Body of pancreas (tissue), 4 donors: ENCODE measurements at places on chromosomes 6 and 20. TPM values are rescaled to one million over a fixed set of nuclear protein-coding genes. Genes with fewer than 3 reads are reported as not detected.
A peak's percentile ranks its signal among the peaks of the same experiment; 100 is the strongest.

VIP gene
- not detected for total RNA-seq

DNA sequence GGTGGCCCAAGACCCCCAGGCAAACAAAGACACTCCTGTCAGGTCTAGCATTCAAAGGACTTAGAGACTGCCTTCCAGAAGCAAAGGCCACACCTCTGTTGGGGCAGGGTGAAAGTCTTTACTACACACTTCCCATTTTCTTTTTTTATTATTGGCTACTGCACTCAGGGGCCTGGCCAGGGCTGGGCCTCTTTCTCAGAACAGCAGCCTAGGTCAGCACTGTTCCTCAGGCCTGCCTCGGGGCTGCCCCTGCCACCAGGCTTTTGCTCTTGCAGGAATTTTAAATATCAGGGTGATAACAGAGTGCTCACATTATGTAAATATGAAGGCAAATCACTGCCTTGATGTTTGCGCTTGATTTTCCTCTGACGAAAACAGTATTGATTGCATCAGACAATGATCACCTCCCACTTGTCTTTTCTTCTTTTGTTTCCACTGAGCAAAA is 18.5 kb downstream of the GSTA4 start:
- no peak for DNase-seq

- no peak for DNase-seq
Measured at GRCh38 chr6:157177731-157178336, 145.5 kb downstream of the TMEM242 start.

DNA sequence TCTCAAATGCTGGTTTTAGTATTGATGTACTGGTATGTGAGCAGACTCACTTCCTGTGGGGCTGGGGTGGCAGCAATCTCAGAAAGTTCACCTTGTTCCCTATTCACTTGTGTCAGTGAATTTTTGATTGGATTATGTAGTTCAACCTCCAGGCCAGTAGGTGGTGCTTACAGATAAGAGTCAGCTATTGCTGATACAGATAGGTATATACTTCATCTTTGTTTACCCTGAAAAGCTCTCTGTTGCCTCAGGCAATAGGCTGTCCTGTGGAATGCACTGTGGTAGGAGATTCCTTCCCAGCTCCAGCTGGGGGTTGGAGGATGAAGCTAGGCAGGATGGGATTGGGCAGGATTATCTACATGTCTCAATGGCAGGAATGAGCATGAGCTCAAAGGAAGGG is 851.2 kb upstream of the EYS start:
- no peak for DNase-seq

DNA sequence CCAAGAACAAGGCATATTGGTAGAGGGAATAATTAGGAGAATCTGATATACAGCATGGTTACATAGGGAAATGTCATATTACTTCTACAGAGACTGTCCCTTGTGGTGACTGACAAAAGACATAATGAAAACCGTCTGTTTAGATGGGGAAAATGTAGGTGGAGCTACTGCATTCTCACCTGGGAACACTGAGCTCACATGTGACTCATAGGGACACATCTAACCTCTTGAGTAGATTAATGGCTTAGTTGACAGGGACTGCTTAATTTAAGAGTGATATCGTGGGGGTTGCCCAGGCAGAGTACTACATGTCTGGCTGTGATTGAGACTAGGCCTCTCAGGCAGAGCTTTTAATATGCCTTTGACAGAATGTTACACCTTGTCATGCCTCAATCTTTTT is 235.3 kb upstream of the ZFP64 start:
- DNase-seq = no peak

DNA sequence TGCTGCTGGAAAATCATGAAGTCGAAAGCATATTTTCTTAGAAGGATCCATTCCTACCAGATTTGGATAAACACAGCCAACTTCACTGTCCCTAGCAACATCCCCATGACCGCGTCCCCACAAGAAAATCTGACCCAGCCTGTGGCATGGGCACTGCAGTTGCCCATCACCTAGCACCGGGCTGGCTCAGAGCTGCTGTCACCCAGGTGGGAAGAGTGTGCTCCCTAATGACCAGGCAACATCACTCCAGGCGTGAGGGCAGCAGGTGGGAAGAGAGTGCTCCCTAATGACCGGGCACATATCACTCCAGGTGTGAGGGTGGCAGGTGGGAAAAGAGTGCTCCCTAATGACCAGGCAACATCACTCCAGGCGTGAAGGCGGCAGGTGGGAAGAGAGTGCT is 238.0 kb downstream of the TBXT start:
- no peak for DNase-seq

WFDC2 gene
- total RNA-seq = 11.9 TPM

CTCFL gene
- total RNA-seq = not detected

PSMF1 gene
- total RNA-seq = 32.9 TPM

- no peak for DNase-seq
Measured at GRCh38 chr6:1013656-1014430, 298.1 kb upstream of the FOXQ1 start.

DNA sequence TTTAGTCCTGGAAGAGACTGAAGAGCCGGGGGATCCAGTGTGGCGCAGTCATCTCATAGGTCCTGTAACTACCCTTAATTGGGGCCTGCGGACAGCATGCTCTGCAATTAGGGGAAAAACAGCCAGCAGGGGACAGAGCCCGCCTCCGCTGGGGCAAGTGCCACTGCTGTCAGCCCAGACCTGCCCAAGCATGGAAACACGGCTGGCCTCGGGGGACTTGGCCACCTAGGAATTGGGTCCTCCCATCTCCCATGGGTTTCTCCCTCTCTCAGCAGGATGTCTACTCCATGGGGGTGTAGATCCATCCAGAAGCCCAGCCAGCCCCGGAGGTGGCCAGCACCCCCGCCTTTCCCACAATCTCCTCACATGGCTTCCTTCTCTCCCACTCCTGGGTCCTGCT is 3.6 kb downstream of the GHRH start:
- no peak for DNase-seq

DNA sequence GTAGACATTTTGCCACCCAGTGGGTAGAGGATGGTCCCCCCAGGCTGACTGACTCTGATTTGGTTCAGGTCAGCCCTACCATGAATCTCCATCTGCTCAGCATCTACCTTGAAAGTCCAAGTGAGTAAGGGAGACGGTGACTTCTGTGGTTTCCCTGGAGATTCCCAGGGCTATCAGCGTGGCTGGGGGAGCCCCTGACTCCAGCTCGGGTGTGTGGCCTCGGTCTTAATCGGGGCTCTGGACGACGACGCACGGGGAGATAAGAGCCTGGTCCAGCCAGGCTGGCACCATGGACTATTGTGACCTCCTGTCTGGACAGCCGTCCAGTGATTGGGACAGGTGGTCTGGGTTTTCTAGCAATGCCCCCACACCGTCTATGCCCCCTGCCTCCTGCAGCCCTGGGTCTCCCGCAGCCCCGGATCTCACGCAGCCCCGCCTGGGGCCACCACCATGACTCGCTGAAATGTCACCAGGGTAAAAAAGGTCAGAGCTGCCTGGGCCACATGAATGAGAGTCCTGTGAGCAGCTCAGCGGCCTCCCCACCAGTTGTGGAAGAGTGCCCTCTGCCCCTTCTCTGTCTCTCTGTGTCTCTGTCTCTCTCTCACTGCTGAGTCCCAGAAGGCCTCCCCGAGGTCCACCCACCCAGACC is 47.1 kb upstream of the GATA5 start:
- DNase-seq = no peak

DNA sequence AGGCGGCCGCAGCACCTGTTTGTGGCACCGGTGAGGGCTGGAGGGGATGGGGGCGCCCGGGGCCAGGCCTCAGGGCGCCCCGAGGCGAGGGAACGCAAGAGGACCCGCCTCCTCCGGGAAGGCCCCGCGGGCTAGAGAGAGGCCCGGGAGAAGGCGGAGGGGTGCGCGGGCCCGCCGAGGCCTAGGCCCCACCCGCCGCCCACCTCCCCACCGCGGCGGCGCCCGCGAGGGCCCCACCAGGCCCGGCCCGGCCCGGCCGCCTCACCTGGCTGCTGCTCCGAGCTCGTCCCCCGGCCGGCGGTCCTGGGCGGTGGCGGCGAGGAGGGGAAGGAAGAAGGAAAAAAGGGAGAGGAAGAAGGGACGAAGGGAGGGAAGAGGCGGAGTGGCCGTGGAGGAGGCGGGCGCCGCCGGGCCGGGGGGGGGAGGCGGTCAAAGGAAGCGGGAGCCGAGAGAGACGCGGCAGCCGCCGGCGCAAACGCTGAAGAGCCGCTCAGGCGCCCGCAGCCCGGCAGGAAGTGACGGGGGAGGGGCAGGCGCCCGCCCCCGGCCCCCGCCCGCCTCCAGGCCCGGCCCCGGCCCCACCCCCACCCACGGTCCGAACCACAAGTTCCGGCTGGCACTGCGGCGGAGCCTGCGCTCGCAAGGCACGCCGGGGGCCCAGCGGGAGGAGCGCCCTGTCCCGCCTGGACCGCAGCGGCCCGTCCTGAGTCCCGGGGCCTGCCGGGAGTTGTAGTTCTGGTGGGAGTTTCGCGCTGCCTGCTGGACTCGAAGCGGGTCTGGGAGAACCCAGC is at the start of gene STAU1:
Gene STAU1, minus strand, starts transcription at position 484 of the 791 bp plus-strand sequence. CDS start 22,133 bp downstream, outside the sequence.
- DNase-seq = peak; percentile 97

PRSS16 gene
- 43.8 TPM for total RNA-seq

GRCh38 chr6:140002396-140003022 is 628.1 kb upstream of the CITED2 start:
- no peak for DNase-seq

DNA sequence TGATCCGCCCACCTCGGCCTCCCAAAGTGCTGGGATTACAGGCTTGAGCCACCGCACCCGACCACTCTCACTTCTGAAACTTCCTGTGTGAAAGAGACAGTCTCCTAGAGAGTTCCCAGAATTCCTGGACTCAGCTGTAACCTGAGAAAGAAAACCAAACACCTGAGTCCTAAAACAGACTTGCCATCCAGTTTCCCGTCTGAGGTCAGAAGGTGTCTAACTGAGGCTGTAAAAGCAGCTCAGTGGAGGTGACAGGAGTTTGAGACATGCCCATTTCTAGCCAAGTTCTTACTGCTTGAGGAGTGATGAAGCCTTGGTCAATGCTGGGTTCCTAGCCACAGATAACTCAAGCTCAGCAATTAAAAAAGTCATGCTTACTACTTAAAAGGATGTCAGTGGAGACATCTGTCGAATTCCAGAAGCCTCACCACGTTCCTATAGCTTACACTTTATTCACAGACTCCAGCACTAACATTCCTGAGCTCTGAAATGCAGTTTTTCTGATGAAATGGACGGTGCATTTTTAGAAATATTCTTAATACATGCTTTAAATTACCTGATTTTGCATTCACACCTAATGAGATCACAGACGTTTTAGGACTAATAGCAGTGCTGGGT is 6.1 kb downstream of the UQCC2 start:
- no peak for DNase-seq

DNA sequence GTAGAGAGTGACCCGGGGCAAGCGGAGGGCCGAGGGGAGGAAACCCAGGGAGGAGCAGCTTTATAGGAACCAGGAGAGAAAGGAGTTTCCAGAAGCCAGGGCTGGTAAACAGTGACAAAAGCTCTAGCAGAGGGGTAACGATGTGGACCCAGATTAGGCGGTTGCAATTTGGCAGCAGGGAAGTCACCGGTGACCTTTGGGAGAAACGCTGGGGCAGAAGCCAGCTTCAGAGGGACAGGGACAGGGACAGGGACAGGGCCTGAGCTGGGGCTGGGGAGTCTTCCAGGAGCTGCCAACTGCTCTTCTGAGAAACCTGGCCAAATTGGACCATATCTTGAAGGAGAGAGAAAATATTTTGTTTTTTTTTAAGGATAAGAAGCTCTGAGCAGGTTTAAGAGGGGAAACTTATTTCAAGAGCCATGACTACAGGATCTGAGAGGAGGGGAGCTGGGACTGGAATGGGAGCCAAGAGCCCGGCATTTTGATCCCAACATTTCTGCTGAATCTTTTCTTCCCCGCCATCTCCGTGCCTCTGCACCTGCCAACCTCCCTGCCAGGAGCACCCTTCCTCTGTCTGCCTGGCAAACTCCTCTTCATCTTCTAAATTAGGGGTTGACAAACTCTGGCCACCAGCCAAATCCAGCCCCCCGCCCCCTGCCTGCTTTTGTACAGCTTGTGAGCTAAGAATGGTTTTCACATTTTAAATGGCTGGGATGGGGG is 22.6 kb upstream of the PREX1 start:
- DNase-seq = no peak

DNA sequence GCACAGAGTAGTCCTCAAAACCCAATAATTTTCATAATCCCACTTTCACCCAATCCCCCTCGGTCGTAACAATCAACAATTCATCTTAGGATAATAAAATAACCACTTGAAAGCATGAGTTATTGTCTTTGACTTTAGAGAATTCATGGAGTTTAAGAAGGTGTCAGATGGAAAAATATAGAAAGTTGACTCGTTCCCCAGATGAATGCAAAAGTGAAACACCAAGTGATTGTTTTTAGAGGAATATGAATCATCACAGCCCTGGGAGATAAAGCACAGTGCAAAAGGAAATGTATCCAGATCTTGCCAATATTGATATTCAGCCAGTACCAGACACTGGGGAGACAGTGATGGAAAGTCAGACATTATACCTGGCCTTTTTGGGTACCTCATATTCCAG is 860.5 kb downstream of the DHX35 start:
- DNase-seq = no peak
